ENCODE measurements at places on chromosomes 1 and 21.
A peak's percentile ranks its signal among the peaks of the same experiment; 100 is the strongest.

DNA sequence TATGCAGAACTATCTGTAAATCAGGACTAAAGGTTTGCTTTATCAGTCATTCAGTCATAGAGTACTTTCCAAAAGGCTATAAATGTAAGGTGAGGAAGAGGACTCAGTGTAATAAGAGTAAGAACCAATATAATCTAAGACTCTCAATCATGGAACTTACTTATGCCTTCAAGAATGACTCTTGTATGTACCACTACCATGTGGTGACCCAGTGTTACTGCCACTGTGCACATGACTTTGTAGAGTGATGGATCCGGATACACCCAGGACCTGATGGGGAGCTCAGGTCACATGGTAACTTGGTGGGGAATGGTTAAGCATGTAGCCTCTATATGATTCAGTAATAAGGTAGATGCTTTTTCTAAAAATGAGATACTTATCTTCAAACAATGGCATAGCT, 2099.8 kb downstream of the MRPL39 start:
- DNase-seq, result no peak

GRCh38 chr1:121519042-121519755, 334.4 kb downstream of the SRGAP2C start:
- peak; percentile 68 for DNase-seq

GRCh38 chr1:119116725-119117124, 23.7 kb downstream of the WARS2 start:
- no peak for DNase-seq

DNA sequence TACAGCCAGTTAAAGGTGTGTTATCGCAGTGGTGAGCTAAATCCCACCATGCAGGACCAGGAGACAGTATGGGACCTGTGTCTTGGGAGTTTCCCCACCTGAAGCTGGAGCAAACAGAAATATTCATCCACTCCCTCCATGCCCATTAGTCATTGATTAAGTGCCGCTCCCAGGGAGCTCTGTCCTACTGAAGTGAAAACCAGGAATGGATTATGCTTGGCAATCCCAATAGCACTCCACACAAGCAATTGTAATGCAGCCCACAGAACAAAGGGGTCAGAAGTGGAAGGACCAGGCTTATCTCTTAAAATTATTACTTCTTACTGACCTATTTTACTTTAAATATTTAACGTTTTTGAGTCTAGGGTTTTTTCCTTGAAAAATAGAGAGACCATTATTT, 1005.4 kb downstream of the ADGRL2 start:
- DNase-seq, result no peak

GRCh38 chr1:172340520-172340919, 80.0 kb upstream of the C1orf105 start:
- no peak for DNase-seq

DNA sequence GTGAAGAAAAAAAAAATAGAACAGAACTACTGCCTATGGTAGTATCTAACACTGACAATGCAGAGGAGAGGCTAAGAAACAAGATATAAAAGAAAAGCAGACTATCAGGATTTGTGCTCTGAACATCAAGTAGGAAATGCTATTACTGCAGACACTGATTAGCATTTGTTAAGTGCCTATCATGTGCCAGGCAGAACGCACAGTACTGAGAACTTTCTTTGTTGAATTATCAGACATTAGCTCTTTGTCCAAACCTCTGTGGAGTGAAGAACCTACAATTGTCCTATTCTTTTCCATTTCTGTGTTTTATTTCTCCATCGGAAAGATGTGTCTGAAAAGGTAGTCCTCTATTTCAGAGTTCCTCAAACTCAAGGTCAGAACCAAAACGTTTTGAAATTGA, 30.5 kb upstream of the DISP1 start:
- DNase-seq, result no peak
